Retinal pigment epithelial cell (primary cell): ENCODE measurements at places on chromosomes 7 and 10.

GRCh38 chr7:48299580-48300169 lies 128.4 kb downstream of the ABCA13 start:
- no peak for DNase-seq

- no peak for DNase-seq
Measured at GRCh38 chr10:4266416-4267085, 481.5 kb upstream of the KLF6 start.

DNA sequence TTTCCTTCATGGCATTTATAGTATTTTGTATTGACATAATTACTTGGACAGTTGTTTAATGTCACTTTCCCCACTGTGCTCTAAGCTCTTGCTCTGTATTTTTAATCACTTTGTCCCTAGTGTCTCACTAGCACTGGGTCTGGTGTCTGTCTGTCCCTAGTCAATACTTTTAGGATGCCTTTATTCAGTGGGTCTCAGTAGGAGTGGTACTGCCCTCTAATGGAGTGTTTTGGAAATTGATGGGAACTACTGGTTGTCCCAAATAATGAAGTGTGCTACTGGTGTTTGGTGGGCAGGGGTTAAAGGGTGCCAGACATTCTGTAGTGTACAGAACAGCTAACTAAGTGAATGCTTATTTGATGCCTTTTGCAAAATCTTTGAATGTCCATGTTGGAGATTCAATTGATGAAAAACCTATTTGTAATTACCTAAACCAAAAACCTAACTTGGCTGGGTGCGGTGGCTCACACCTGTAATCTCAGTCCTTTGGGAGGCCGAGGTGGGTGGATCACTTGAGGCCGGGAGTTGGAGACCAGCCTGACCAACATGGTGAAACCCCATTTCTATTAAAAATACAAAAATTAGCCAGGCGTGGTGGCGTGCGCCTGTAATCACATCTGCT lies 33.3 kb downstream of the CDK14 start:
- DNase-seq: no peak

DNA sequence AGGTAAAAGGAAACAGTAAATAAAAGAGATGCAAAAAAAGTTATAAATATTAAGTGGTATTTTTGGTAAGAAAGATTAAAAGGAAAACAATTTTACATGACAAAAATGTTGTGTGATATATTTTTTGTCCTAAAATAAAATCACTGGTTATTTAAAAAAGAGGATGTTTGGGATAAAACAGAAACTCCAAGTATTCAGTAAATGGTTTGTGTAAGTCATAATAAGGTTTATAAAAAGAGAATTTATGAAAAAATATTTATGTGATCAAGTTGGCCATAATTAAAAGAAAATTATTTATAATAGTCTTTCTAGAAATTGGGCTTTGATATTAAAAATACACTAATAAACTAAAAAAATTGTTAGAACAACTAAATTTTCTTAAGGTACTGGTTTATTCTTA lies 38.2 kb upstream of the FIGNL1 start:
- no peak for DNase-seq

GRCh38 chr10:133072720-133073390 lies 14.9 kb upstream of the ADGRA1 start:
- no peak for DNase-seq

DNA sequence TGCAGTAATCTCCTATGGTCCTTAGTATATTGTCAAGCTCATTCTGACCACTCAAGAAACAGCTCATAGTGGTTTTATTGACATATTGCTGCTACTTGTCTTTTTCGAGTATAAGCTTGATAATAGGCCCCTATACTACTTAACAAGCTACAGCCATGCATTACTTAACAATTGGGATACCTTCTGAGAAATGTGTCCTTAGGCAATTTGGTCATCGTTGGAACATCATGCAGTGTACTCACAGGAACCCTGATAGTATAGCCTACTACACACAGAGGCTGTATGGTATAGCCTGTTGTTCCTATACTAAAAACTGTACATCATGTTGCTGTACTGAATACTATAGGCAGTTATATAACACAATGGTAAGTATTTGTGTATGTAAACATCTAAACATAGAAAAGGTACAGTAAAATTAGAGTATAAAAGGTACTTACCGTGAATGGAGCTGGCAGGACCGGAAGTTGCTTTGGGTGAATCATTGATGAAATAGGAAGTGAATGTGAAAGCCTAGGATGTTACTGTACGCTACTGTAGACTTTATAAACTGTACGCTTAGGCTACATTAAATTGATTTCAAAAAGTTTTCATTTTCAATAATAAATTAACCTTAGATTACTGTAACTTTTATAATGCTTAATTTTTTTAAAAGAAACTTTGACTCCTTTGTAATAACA lies 160.9 kb downstream of the LRRC4 start:
- DNase-seq: no peak

- DNase-seq: peak; percentile 53
Measured at GRCh38 chr10:125812128-125812750, 10.8 kb downstream of the UROS start.

GRCh38 chr10:85527616-85528317 lies 838.8 kb downstream of the GRID1 start:
- no peak for DNase-seq

DNA sequence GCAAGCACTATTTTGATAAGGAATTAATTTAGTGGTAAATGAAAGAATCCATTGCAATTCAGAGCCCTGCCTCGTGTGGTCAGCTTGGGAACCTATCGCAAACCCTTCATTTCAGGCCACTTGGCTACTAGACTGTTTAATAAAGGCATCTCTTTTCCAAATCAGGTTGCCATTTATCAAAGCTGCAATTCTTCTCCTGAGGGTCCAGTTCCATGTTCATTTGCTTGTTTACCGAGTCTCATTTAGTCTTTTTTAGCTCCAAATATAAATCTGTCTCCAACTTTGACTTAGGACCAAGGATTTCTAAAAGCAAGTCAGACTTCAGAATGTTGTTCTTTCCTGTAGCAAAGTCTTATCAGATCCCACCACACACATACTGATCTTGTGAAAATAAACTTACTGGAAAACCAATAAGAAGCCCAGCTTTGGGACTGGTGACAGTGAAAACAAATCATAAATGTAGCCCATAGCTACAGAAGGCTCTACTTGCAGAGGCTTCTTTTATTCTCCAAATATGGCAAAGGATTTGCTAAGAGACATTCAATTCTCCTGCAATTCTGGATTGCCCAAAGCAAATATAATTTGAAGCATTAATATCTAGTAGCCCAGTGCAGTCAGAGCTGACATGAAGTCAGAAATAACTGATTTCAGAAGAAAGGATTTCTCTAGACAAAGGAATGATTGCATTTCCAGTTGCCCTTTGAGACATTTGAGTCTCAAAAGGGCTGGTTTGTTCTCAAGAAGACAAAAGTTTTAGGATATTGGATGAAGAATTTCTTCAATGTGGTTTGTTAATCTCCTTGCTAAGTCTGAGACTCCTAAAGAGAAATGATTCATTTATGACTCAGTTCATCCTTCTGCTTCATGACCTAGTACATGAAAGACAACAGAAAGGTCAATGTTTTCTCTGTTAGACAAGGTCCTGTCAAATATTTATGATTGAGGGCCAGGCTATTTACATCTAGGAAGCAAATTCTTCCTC lies 28.0 kb downstream of the PPP1R3C start:
- DNase-seq: peak; percentile 54

DNA sequence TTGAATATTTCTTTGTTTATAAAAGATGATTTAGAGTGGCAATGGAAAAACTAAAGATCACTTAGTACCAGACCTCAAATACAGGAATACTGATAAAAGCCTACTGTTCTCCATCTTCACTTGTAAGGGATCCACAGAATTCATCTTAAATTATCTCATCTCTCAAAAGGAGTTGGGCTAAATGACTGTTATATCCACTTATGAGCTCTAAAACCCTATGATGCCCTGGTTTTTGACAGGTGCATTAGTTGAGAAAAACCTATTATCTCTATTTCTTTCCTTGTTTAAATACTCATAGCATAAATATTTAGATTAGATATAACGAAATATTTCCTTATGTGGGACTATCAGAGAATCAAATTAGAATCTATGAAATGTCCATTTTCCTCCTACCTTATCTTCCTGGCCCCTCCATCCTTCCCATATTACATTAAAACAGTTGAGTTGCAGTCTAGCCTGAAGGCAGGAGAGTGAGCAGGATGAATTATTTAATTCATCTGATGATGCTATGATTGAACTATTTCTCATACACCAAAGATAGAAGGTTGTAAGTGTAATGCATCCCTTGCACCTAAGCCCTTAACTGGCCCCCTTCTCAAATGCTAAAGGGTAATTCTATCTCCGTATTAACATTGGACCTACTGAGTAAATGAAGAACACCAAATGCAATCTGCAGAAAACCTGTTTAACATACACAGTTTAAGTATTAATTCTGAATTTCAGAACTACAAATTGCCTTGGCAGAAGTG lies 29.7 kb downstream of the PPP3CB start:
- no peak for DNase-seq

DNA sequence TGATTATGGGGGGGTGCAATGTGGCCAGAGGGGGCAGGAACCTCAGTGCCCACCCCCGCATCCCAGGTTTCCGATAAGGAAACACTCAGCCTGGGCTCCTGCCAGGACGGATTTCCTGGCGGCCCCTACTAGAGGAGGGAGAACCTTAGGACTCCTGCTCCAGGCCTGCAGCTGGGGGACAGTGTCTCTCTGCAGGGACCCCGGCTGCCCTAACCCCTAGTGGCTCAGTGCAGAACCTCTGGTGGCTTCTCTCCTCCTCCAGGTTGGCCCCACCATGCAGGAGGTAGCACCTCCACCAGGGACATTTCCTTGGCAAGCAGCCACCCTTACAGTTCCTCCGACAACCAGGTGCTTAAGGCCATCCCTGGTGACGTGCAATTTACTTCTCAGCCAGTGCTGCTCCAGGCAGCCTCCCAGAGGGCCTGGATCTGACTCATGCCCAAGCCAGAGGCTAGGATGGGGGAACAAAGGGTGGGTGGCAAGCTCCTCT lies 31.9 kb downstream of the SH2B2 start:
- DNase-seq: no peak

GRCh38 chr7:85220651-85221050 lies 33.8 kb upstream of the SEMA3D start:
- no peak for DNase-seq

- DNase-seq: peak; percentile 100
Measured at GRCh38 chr10:93445097-93445960, 36.8 kb downstream of the MYOF start.

- DNase-seq: no peak
Measured at GRCh38 chr7:87564296-87564963, 36.3 kb downstream of the ABCB1 start.

DNA sequence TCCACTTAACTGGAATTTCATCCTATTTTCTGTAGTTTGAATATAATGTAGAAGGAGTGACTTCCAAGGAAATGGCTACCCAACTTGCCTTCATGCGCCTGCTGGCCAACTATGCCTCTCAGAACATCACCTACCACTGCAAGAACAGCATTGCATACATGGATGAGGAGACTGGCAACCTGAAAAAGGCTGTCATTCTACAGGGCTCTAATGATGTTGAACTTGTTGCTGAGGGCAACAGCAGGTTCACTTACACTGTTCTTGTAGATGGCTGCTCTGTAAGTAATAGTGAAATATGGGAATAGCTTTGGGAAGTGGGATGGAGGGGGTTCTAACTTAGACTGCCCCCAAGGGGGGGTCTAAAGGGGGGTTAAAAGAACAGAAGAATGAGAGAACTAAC lies 34.5 kb downstream of the COL1A2 start:
- no peak for DNase-seq

DNA sequence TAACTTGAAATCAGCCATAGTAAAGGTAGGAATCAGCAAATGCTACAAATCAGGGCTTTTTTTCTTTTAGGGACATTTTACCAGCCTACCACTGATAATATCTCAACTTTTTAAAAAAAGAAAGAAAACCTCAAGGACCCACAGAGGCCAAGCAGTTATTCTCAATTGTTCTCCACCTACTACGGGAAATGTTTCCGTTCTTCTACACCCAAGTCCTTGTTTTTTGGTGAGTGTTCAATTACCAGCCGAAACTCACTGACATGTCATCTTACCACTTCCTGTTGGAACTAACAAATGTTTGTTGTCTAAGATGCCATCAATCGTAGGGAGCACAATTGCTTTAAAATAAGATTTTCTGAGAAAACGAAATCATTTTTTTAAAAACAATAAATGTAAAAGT lies 50.2 kb upstream of the CDK1 start:
- DNase-seq: no peak

DNA sequence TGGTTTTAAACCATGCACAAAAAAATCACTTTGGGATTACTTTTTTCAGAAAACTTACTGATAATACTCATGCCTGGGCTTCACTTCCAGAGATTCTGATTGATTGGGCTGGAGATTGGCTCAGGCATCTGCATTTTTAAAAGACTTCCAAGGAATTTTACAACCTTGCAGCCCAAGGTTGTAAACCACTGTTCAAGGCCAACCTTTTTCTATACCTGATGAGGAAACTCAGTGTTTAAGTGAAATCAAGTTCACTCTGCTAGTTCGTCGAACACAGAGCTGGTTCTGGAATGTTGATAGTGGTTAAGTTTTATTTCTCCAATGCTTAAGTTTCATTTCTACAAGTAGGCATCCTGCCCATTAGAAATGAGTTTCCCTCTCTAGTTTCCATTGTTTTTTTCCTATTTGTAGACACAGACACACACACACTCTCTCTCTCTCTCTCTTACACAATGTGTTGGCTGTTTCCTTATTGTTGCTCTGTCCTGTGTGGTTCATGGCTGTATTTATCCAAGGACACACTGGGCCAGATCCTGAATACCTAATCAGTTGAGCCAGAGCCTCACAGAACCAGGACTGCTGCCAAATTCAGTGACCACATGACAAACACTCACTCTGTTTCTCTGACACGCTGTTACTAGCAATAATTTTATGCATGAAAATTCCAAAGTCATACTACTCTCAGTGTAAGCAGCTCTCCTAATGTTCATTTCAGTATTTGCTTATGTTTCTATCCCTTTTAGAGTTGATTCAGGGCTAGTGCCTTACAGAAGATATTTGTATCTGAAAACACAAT lies 3.7 kb upstream of the IFIT1B start:
- DNase-seq: peak; percentile 87

GRCh38 chr7:43735802-43736603 lies 6.7 kb upstream of the COA1 start:
- DNase-seq: no peak

DNA sequence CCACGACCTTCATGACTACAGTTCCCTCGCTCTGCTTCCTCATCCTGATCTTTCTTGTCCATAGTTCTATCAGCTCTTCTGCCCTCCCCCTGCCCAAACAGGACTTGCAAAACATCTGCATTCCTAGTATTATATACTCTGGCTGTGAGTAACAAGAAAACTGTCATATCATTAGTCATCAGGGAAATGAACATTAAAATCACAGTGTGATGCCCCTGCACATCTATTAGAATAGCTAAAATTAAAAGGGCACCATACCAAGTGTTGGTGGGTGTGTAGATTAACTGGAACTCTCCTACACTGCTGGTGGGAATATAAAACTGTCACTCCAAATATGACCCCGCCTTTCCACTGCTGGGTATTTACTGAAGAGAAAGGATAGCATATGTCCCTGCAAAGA lies 141.8 kb downstream of the C7orf25 start:
- DNase-seq: no peak

- DNase-seq: no peak
Measured at GRCh38 chr10:61834519-61834918, 67.0 kb upstream of the ARID5B start.

- no peak for DNase-seq
Measured at GRCh38 chr10:103472005-103472404, 7.0 kb downstream of the CALHM3 start.
